ENCODE measurements at places on chromosomes 11 and 22.

- peak; percentile 59 for DNase-seq
These were observed 1.1 kb upstream of the ADM start for GRCh38 chr11:10303558-10304363.

DNA sequence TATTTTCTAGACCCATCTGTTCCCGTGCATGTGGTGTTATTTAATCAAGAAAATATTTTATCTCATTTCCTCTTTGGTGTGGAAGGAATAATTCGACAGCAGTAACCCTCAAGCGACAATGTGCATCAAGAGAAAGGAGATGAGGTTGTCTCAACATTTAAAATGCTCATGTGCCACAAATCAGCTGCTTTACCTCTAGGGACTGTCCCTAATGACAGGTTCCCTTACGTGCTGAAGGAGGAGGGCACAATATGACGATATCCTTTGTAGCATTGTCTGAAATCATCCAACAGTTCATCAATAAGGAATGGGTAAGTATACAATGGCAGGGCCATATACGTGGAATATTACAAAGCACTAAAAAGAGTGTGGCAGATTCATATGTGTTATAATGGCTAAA is 7.0 kb upstream of the SYN3 start:
- no peak for DNase-seq

- DNase-seq = no peak
These were observed 27.9 kb downstream of the ADAMTS15 start for GRCh38 chr11:130476200-130476921.

DNA sequence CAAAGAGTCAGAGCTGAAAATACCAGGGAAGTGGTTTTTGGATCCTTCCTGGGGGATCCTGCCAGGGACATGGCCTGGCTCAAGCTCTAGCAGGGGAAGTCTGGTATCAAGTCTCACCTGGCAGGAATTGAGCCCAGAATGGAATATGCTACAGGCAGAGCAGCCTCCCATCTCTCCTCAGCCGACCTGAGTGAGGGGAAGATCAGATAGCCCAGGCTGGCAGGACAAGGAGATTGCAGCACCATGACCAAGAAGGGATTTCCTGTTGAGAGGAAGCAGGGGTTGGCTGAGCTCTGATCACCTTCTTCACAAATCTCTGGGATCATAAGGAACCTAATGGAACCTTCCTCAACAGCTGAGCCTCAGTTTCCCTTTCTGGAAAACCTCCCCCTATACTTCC is 13.0 kb downstream of the OAF start:
- DNase-seq = no peak

GRCh38 chr11:130979386-130979972 is 63.2 kb upstream of the SNX19 start:
- DNase-seq = no peak

- DNase-seq = no peak
These were observed 6.3 kb upstream of the FXYD2 start for GRCh38 chr11:117830674-117831351.
